ENCODE measurements at places on chromosomes 5 and 9. TPM values are rescaled to one million over a fixed set of nuclear protein-coding genes. Genes with fewer than 3 reads are reported as not detected.

GRCh38 chr5:172705576-172706084 is 64.6 kb downstream of the NEURL1B start:
- DNase-seq, result no peak

- DNase-seq, result no peak
Measured at GRCh38 chr9:108374626-108375025, 481.2 kb downstream of the ACTL7B start.

- no peak for DNase-seq
Measured at GRCh38 chr9:13209498-13209897, 70.0 kb downstream of the MPDZ start.

The CCDC69 gene
- 34.5 TPM for total RNA-seq

GRCh38 chr5:150492621-150493020 is 15.3 kb upstream of the NDST1 start:
- no peak for DNase-seq

- no peak for DNase-seq
Measured at GRCh38 chr9:19496321-19497050, 87.7 kb downstream of the ACER2 start.

DNA sequence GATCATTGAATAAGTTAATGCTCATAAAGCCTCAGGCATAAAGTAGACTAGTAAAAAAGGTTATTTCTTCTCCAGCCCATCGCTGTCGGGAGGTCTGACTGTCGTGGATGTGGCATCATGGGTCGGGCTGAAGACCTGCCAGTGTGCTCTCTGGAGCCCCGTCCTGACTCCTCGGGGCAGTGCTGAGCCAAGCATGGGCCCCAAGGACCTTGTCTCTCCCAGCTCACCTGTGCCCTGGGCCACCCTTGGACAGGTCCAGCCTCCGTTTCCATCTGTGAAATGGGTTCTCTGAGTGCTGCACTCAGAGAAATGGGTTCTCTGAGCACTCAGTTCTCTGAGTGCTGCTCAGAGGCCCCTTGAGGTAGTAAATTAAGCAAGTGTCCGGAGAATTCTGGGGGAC is 269.0 kb downstream of the GADD45G start:
- DNase-seq, result no peak
